ENCODE measurements at places on chromosomes 13 and 19.
A peak's percentile ranks its signal among the peaks of the same experiment; 100 is the strongest.

DNA sequence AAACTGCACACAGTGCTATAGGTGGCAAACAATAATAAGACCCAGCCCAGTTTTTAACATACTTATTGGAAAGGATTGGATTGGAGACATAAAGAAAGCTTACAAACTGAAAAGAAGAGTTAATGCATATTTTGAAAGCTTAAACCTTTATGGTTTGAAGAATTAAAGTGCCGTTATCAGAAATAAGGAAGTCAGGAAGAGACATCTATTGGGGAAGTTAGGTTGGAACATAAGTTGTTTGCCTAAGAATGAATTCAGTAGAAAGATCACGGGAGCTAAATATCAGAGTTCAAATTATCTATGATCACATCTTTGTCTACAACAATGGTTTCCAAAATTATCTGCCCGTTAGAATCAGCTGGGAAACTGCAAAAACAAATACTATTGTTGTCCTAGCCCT, 767.9 kb downstream of the PCDH9 start:
- no peak for DNase-seq

DNA sequence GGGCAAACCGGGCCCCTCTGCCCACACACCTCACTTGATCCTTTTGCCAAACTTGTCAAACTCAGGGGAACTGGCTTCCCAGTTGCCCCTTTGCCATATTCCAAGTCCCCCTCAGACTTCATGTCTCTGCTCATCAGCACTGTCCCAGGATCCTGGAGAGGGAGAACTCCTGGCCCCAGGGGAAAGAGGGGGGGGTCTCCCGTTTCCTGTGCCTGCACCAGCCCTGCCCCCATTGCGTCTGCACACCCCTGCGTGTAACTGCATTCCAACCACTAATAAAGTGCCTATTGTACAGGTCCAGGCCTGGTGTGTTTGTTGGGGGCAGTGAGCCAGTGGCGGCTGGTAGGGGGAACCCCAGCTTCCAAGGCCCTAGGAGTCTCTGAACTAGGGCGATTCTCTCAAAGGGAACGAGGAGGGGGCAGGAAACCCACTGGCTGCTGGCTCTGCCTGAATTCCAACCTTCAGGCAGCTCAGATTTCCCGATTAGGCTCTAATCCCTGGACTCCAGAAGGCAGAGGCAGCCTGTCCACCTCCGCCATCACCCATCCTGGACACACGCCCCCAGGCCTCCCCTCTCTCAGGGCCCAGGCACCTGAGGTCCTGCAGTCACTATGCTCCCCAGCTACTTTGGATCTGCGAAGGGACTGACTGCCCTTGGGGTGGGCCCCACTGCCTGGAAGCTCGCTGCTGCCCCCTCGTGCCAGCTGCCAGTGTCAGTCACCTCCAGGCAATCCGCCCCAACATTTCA, 9.7 kb upstream of the ILF3 start:
- peak; percentile 90 for DNase-seq

DNA sequence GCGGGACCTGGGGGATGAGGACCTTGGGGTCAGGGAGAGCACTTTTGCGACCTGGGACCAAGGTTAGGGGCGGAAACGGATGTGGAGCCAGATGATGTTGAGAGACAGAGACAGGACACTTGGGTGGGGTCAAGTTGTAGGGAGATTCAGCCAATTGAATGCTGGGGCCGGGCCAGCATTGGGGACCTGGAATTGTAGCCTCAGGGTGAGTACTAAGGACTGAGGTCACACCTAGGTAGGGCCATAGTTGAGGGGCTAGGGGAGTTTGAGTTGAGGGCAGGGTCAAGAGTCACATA, 1.2 kb downstream of the ALKBH7 start:
- DNase-seq = no peak

GRCh38 chr19:18846862-18847548, 15.2 kb downstream of the UPF1 start:
- peak; percentile 82 for DNase-seq

DNA sequence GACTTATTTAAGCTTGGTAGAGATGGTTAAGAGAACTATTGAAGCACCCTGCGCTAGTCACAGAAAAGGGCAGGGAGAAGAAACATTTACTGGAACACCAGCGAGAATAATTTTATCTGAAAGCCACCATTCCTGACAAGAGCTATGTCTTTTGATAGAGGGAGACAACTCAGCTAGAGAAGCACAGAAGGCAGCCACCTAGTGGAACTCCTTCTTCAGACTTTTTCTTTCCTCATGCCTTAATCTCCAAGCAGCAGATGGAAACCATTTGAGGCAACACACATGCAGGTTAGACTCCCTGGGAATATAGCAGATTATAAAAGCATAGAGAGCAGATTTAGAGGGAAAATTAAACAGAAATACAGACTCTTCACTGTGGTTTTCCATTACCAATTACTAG, 813.4 kb downstream of the SLITRK6 start:
- no peak for DNase-seq

GRCh38 chr19:12801466-12802266, at the start of the genes PRDX2 and THSD8:
Gene PRDX2 (minus strand): TSS chr19:12801800. CDS start chr19:12801261, 539 bp downstream.
Gene THSD8 (plus strand): TSS chr19:12802069. CDS start chr19:12802072, 3 bp downstream.
- peak; percentile 88 for DNase-seq

GRCh38 chr19:51019544-51019925, at the start of gene KLK10:
Gene KLK10 (minus strand): TSS chr19:51019709. CDS start chr19:51019130, 579 bp downstream.
- no peak for DNase-seq

GRCh38 chr13:34020388-34020787, 202.4 kb downstream of the RFC3 start:
- no peak for DNase-seq

GRCh38 chr13:109615721-109616420, 170.5 kb downstream of the IRS2 start:
- DNase-seq = no peak

DNA sequence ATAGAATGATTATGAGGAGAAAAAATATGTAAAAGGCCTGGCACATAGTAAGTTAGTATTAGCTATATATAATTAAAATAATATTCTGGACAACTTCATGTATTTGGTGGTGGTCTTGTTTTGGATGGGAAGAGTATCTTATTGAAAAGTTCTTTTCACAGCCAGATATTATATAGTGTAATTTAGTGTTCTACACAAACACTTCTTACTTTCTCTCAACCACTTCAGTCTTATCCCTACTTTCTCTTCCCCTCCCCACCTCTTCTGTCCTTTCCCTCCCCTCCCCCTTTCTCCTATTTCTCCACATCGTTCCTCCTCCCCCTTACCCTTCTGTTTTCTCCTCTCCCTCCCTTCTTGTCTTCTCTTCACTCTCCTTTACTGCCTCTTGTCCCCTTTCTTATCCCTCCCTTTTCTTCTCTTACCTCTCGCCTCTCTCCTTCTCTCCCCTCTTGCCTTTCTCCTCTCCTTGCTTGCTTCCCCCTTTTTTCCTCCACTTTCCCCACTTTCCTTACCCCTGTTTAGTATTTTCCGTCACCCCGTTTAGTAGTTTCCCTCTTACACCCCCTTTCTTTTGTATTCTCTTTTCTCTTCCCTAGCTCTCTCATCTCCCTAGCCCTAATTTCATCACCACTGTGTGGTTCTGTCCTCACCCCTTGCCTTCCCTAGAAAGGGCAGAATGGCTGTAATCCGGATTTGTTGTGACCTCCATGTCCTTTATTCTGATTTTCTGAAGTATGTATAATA, 107.2 kb upstream of the MLNR start:
- DNase-seq = no peak

- DNase-seq = no peak
Observed at GRCh38 chr13:103134271-103134670, 68.1 kb upstream of the SLC10A2 start.

DNA sequence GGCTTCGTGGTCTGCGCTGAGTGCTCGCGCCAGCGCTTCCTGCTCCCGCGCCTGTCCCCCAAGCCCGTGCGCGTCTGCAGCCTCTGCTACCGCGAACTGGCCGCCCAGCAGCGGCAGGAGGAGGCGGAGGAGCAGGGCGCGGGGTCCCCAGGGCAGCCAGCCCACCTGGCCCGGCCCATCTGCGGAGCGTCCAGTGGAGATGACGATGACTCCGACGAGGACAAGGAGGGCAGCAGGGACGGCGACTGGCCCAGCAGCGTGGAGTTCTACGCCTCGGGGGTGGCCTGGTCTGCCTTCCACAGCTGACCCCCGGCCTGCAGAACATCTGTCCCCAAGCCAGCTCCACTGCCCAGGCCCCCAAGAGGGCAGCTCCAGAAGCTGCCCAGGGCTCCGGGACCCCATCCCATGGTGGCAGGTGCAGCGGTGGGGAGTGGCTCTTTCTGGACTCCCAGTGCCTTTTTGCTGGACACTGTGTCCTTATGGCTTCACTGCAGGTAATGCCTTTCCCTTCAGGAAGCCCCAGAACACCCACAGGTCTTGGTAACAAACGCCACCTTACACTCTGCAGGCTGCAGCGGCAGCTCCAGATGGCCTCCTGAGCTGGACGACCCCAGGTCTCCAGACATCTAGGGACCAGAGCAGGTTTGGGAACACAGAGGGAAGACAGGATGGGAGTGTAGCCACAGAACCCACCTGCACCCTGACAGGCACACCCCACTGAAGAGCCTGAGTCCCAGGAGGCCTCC, 9.3 kb downstream of the PLEKHF1 start:
- no peak for DNase-seq

- DNase-seq = no peak
Observed at GRCh38 chr19:12465211-12465610, 19.4 kb downstream of the ZNF709 start.

- no peak for DNase-seq
Observed at GRCh38 chr19:5142725-5143097, 173.8 kb downstream of the KDM4B start.

GRCh38 chr13:72983085-72983768, 75.6 kb upstream of the KLF5 start:
- no peak for DNase-seq

GRCh38 chr13:40786568-40786996, 2.8 kb upstream of the SLC25A15 start:
- no peak for DNase-seq

- no peak for DNase-seq
Observed at GRCh38 chr13:80217614-80218456, 123.1 kb downstream of the SPRY2 start.

GRCh38 chr13:29749401-29750182, 100.8 kb downstream of the UBL3 start:
- no peak for DNase-seq

DNA sequence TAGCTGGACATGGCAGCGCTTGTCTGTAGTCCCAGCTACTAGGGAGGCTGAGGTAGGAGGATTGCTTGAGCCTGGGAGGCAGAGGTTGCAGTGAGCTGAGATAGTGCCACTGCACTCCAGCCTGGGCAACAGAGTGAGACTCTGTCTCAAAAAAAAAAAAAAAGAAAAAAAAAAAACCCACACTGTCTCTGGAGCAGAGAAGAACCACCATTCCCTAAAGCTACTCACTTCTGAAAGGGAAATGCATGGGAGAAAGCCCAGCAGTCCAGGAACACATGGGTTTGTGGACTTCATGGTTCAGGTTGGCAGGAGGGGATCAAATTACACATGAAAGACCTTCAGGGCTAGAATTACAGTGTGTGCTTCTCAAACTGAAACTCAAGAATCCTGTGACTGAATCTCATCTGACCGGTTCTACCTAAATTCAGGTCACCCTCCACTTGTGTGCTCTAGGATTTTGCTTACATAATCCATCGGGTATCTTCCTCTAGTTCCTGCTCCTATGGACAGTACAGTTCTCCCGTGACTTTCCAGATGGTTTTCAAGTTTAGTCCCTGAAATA, 30.2 kb upstream of the CPB2 start:
- no peak for DNase-seq

DNA sequence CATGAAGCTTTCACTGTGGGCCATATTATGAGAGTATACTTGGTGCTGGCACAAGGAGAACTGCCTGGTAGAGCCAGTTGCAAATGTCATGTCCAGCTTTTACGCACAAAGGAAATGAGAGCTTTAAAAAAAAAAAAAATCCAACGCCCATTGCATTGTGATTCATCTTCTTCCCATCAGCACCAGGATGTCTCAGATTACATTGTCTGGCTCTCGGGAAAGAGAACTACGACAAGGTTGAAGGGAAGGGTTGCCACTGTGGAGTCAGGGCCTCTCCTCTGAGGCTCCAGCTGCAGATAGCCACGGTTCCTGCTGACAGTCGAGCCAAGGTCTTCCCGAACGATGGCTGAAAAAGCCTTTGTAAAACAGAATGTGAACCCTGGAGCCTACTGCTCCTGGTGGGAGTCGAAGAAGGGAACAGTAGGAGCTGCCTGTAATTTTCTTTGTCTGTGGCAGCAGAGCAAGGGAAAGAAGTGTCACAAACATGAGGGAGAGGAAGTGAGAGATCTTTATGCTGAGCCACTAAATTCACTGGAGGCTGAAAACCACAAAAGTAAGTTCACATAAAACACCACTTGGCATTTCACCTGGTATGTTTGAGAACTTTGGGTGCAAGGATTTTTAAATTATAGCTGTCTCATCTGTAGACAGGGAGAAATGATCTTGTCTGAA, 704.7 kb downstream of the DIAPH3 start:
- DNase-seq = no peak

- no peak for DNase-seq
Observed at GRCh38 chr19:49666120-49666444, 349 bp downstream of the BCL2L12 start.

DNA sequence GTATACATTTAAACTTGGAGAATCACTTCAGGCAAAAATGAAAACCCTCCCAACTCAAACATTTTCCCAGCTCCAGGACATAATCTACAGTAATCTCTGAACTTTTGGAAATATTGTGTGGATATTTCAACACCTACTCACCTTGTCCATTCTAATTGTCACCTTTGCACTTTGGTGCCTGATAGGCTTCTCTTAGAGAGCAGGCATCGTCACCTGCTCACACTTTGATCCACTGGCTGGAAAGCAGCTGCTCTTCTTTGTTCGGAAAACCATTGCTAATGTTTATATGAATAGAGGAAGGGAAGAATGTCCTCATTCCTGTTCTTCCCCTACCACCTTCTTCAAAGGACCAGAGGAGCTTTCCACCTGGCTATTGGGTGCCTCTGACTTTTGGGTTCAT, 411.2 kb downstream of the FGF9 start:
- no peak for DNase-seq

GRCh38 chr19:46728693-46729339, 11.9 kb upstream of the PRKD2 start:
- peak; percentile 94 for DNase-seq

DNA sequence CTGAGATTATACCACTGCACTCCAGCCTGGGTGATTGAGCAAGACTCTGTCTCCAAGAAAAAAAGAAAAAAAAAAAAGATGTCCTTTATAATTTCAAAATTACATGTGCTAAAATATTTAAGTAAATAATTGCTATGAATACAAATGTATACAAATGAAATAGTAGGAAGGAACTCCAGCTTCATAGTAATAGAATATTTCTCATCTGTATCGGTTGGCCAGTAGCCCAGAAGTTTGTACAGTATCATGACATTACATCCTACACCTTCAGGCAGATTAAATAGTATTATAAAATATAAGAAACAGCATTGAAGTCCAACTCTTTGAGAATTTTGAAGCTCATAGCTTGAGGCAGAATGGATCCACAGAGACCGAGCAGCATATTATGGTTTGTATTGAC, 36.5 kb upstream of the CLDN10 start:
- no peak for DNase-seq

- no peak for DNase-seq
Observed at GRCh38 chr19:45446944-45447343, 20.9 kb upstream of the FOSB start.

GRCh38 chr13:30895773-30896172, 10.3 kb upstream of the MEDAG start:
- DNase-seq = no peak

All from activated CD8-positive, alpha-beta memory T cell treated with anti-CD3 and anti-CD28 coated beads, Interleukin-2, amount 50 U/mL, for 48 hours (primary cell).